ENCODE measurements at places on chromosomes 4 and X. TPM values are rescaled to one million over a fixed set of nuclear protein-coding genes. Genes with fewer than 3 reads are reported as not detected.

AREG gene
- 1.5 TPM for polyA plus RNA-seq

DNA sequence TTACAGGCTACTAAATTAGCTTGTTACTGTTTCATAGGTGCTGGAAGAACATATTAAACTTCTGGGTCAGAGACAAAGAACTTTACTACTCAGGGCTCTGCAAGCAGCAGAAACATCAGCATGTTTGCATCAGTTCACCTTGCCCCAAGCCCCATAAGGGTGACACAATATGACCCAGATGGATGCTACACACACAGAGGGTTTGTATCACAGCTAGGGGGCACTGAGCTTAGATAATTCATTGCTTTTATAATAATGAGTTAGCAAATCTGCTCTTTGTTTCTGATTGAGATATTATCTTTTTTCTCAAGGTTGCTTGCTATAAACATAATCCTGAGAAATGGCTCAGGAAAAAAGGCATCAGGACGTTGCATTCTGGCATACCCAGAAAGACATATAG lies 4.8 kb upstream of the SYNPO2 start:
- DNase-seq, result no peak

- DNase-seq, result no peak
Observed at GRCh38 chrX:108132876-108133275, 41.3 kb downstream of the ATG4A start.

DNA sequence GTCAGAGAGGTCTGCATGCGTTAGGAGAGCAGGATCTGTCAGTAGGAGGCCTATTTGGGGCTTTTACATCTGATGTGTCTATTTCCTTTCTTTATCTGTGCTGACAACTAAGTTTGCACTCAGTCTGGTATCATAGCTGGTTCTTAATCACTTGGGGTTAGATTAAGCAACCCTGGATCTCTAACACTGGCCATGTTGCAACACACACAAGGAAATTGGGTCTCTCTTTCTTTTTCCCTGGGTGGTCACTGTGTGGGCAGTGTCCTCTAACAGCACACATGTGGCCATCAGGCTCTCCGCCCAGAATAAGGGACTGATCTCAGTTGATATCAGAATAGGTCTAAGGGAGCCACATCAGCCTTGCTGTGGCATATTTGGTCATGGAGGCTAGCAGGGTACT lies 38.9 kb downstream of the IGFBP7 start:
- DNase-seq, result no peak

- no peak for DNase-seq
Observed at GRCh38 chr4:8893624-8894423, 22.2 kb upstream of the HMX1 start.

CLDN2 gene
- polyA plus RNA-seq, result 30.2 TPM

CCDC158 gene
- polyA plus RNA-seq, result 0.72 TPM

PPEF1 gene
- polyA plus RNA-seq, result 1.1 TPM

DNA sequence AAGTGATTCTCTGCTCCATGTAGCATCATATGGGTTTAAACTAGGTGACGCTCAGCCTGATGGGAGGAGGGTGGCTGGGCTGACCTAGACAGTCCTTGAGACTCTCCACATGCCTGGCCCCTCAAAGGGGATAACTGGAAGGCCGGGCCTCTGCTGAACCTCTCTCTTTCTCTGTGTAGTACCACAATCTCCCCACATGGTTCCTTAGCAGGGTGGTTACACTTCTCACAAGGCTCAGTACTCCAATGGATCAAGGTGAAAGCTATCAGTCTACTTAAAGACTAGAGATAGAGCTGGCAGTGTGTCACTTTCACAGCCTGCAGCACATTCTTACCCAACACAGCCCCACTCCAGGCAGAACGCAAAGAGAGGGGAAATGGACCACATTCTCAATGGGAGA lies 80.4 kb downstream of the LDB2 start:
- no peak for DNase-seq

DNA sequence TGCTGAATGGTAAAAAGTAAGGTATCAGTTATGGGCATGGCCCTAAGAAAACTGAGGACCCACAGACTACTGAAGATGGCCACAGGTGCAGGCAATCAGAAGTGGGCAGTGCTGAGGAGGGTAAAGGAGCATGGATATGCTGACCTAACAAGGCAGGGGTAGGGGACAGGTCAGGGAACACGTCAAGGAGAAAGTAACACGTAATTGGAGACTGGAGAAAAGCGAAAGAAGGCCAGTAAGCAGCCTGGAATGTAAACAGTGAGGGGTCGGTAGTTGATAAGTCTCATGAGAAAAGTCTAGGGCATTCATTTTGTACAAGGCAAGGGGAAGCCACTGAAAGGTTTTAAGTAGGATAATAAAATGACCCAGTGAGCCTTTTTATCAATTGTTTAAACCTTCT lies 153.3 kb downstream of the PRDM5 start:
- no peak for DNase-seq

HDX gene
- polyA plus RNA-seq, result 7.4 TPM
